NCI-H2171 (cell line): ENCODE measurements at places on chromosomes 13 and 19.
A peak's percentile ranks its signal among the peaks of the same experiment; 100 is the strongest.

DNA sequence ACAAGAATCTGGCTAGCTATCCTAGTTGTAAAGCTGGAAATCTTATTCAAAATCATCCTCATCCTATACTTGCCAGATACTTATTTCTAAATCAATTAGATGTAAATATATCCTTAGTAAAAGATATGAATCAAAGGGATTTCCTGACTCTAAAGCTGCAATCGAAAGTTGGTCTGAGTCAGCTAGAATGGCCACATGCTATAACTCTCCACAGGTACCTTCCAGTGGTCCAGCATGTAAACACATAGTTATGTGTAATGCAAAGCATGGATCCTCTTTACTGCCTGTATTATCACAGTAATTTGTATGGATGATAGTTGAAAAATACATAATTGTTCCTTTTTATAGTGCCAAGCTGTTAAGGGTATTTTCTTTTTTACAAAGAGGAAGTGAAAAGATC lies 27.4 kb downstream of the SLITRK6 start:
- DNase-seq, result no peak

- no peak for DNase-seq
These were observed 32.0 kb downstream of the NDFIP2 start for GRCh38 chr13:79512950-79513349.

DNA sequence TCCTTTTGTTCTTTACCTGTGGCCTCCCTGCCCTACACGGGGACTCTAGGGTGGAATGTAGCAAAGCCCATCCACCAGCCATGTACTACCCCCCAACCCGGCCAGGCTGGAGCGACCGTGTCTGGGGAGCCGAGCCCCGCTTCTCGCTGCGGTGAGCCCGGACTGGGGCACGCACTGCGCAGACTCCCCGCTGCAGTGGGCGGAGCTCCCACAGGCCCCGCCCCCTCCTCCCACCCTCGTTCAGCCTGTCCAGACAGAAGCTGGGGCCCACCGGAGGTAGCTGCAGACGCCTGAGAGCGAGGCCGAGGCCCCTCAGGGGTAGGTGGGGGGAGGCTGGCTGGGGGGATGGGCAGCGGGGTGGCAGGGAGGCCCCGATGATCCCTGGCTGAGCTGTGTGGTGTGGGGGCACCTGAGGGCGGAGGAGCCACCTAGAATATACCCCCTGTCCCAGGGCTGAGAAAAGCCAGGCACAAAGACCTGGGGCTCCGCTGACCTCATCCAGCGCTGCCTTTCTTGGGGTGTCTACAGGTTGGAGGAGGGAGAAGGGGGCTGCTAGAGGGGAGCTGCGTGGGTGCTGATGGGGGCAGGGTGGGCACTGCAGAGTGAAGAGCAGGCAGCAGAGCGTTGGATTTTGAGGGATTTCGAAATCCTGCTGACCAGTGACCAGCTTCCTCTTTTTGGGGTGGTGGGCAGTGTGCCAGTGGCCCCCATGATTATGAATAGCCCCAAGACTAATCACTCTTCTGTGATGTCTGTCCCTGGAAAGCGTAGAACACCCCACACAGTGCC lies 17.3 kb downstream of the PLD3 start:
- DNase-seq, result peak; percentile 73

DNA sequence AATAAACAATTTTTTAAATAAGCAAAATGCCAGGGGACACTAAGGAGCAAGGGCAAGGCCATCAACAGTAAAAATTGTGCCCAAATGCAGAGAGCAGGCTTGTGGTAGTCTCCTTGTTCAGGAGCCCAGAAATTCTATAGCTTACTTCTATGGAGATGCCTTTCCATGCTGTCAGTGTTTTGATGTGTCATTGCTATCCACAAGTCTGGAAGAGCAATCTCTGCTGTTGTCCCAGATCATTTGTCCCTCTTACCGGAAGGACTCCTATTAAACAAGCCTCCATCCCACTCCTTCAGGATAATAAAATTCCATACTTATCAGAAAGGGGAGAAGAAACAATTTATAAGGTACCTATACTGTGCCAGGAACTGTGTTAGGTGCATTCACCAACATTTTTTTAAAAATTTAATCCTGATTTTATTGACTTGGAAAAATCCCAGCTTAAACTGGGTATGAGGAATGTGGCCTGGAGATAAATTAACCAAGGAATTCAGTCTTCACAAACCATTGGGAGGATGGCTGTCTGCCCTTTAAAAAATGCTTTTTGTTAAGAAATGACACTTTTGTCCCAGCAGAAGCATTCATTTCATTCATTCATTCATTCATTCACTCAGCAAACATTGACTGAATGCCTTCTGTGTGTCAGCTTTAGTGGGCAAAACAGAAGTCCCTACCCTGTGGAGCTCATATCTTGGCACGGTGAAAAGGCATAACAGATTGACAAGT lies 26.8 kb upstream of the CYSLTR2 start:
- no peak for DNase-seq

GRCh38 chr19:51179256-51179655 lies 37.2 kb downstream of the SIGLEC7 start:
- no peak for DNase-seq

DNA sequence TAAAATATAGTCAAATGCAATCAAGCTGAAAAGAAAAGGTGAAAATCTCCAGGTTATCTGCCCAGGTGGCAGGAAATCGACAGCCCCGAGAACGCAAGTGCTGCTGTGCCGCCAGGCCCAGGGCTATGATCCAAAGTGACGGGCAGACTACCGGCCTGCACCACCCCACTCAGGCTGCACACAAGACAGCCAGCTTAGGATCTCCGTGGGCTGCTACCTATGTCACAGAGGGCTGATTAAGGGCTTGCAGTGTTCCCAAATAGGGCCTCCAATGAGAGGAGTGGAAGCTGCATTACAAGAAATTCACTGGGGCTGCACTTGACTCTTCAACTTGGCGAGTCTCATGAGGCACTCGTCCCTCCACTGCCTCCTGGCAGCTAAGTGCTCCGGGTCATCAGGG lies 121.8 kb downstream of the CRYL1 start:
- no peak for DNase-seq

DNA sequence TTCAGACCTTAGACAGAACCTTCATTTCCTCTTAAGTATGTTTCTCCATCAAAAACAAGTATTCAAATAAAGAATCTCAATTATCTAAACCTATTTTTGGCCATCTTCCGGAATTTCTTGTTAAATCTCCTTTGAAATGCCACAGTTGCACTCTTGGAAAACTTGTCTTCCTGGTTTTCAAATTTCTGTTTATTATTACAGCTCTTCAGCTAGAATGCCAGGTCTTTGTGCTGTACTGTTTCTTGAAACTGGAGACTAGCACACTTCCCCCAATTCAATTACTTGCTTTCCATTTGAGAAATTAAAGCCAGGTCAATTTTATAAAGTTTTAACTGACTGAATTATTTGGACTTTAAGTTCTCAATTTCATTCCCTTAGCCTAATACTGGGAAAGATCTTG lies 10.2 kb downstream of the KCNRG start:
- DNase-seq, result no peak

- DNase-seq, result no peak
These were observed 147.7 kb upstream of the SOX1 start for GRCh38 chr13:111919286-111919685.

DNA sequence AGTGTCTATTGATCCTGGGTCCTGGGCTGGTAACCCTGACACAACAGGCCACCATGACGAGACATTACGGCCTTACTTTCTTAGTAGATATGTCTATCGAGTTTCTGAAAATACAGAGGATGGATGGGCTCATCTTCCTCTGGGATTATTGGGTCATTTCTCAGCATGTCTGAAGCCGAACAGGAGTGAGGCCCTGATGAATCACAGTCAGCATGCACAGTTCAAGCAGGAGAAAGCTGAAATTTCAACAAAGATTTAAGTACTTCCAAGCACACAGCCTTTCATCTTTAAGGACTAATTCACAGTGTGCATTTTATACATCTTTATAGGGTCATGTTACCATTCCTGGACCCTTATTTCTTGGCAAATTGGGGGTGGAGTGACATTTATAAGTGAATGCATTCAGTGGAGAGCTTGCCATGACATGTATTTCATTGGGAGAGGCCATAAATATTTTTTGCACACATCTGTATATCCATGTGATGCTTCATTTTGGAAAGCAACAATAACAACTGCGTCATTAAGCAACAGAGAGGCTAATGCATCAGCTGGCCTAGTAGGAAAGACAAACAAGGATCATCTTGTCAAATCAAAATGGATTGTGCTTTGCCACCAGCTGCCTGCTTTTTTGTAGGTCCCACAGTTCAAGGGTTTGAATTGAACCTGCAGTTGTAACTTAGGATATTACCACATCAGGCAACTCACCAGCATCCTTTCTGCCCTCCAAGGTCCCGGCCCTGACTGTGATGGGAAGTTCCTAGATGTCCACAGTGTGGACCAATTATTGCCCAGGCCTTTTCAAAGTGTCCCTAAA lies 143.5 kb downstream of the DNAJC15 start:
- DNase-seq, result peak; percentile 23

- DNase-seq, result no peak
These were observed 429.0 kb upstream of the MIR17HG start for GRCh38 chr13:90918536-90918935.

GRCh38 chr13:51697855-51698254 lies 106.1 kb downstream of the DHRS12 start:
- DNase-seq, result no peak

GRCh38 chr19:48190288-48190884 lies 19.9 kb downstream of the ZSWIM9 start:
- DNase-seq, result peak; percentile 97

DNA sequence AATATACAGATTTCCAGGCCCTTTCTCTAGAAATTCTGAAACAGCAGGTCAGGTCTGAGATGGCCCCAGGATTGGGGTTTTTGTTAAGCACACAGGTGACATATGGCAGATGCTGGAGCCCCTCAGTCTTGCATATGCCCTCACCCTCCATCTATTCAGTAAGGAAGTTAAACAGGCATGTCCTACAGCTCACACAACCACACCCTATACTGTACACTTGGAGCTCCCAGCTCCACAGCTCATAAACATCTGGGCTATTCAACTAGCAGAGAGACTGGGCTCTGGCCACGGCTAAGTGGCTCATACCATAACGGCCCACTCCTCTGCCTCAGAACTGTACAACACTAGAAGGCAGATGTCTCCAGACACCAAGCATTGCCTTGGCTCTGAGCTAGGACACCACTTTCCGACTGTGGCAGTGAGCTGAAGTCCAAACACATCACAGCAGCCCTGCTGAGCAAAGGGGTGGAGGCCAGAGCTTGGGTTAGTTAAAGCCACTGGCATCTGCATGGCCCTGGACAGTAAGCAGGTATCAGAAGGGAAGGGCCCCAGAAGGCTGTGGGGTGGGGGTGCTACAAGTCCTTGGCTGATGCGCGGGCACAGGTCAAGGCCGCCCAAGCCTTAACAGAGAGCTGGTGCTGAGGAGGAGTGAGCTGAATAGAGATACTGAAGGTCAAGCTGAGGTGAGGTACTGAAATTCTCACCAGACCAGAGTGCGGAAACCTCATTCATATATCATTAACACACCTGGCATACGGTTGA lies 79.1 kb downstream of the ABCC4 start:
- DNase-seq, result peak; percentile 13

DNA sequence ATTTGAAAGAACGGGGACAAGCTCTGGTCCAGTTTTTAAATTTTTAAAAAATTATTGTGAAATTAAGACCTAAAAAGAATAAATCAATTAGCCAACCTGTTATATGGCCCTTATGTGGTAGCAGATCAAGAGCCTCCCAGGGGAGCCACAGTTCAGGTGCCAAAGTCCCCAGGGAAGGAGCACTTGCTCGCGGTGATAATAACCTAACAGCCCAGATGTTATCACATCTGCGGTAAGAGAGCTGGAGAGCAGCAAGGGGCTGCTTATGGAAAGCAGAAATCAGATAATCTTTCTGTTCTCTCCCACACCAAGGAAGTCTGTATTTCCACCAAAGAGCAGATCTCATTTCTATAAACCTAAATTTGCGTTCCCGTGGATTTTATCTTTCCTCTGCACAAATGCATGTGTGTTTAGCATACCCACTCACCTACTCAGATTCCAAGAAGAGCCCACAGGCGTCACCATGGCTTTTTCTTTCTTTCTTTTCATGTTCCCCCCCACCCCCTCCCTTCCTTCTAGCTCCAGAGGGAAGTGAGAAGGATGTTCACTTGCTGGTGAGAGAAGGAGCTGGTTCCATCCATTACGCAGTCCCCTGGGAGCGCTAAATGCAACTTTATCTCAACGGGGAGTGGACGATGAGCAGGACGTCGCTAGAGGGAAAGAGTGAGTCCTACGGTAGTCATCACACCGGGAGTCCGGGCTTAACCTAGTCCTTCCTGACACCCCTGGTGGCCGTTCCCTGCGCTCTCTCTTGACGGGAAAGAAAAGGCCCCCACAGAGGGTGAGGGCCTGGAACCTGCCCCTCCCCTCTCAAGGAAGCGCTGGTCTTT lies 1.6 kb upstream of the POU4F1 start:
- DNase-seq, result peak; percentile 80

GRCh38 chr19:15178629-15179308 lies 22.0 kb downstream of the NOTCH3 start:
- DNase-seq, result no peak

DNA sequence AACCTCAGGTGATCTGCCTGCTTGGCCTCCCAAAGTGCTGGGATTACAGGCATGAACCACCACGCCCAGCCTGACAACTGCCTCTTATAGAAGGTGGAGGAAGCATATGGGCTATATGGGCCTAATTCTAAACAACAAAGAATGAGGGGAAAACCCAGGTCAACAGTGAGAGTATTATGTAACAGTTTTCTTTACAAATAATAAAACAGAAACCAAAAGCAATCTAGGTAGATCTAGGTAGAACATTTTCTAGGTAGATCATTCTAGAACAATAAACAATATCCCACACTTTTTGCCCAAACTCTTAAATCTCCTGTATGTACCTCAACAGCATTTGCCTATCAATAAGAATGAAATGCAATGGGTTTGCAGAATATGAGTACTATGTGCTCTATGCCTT lies 267.4 kb downstream of the ABCC4 start:
- DNase-seq, result no peak

GRCh38 chr19:4474514-4475022 lies 2.5 kb downstream of the HDGFL2 start:
- DNase-seq, result peak; percentile 91

GRCh38 chr13:74251778-74252519 lies 117.7 kb upstream of the KLF12 start:
- no peak for DNase-seq

DNA sequence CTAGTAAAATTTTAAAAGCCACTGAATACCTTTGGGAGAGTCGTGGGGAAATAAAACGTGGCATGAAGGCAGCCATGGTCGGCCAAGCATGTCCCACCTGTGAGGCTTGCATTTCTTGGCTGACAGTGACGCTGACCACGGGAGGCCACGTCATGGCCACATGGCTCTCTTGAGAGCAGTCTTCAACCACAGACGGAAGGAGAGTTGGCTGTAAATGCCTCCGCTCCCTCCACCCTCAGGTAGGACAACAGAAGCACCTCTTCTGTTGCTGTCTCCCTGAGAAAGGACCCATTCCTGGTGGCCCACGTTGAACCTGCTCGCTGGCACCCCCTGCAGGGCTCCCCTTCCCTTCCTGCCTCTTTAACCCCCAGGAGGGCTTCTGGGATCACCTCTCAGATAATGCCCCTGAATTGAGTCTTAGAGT lies 10.6 kb upstream of the LRRC25 start:
- DNase-seq, result no peak

- DNase-seq, result no peak
These were observed 6.0 kb downstream of the SERTAD1 start for GRCh38 chr19:40419780-40420179.
